Activated T-helper 1 cell treated with anti-CD3 and anti-CD28 coated beads, Interleukin-2, amount 50 U/mL, for 16 hours (primary cell): ENCODE measurements at places on chromosomes 2 and 18.

DNA sequence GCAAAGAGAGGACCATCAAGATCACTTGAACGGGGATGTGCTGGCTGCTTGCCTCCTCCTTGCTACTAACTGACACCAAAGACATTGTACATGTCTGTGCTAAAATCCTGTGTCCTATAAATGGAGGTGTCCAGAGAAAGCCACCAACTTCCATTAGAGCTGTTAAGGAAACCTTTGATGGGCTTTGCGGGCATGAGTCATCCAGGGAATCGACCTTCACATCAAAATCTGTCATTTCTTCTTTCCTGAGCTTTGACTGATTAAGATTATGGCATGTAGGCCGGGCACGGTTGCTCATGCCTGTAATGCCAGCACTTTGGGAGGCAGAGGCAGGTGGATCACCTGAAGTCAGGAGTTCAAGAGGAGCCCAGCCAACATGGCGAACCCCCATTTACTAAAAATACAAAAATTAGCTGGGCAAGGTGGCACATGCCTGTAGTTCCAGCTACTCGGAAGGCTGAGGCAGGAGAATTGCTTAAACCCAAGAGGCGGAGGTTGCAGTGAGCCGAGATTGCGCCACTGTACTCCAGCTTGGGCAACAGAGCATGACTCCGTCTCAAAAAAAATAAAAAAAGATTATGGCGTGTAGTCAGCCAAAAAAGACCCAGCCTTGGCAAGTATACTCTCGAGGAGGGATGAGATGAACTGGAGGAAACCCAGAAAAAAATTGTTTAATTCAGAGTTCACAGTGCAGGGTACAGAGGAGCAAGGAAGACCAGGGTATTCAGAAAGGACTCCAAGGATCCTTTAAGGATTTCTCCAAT lies 115.8 kb downstream of the CABLES1 start:
- no peak for DNase-seq

GRCh38 chr2:196403471-196403870 lies 232.1 kb upstream of the STK17B start:
- no peak for DNase-seq

DNA sequence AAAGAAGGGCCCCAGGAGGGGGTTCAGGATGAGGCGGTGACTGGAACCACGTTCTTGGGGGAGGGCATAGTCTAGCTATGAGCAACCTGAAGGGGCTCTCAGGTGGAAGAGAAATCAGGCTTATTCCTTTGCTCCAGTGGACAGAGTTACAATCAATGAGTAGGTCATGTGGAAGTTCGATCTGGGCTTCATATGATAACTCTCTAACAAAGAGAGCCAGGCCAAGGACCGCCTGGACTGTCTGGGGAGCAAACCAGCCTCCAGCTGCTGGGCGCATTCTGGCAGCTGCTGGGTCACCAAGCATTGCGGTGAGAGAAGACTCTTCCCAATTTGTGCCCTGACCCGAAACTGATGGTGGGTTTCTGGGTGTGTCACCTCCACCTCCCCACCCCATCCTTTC lies 180.3 kb upstream of the SMAD2 start:
- DNase-seq: no peak

DNA sequence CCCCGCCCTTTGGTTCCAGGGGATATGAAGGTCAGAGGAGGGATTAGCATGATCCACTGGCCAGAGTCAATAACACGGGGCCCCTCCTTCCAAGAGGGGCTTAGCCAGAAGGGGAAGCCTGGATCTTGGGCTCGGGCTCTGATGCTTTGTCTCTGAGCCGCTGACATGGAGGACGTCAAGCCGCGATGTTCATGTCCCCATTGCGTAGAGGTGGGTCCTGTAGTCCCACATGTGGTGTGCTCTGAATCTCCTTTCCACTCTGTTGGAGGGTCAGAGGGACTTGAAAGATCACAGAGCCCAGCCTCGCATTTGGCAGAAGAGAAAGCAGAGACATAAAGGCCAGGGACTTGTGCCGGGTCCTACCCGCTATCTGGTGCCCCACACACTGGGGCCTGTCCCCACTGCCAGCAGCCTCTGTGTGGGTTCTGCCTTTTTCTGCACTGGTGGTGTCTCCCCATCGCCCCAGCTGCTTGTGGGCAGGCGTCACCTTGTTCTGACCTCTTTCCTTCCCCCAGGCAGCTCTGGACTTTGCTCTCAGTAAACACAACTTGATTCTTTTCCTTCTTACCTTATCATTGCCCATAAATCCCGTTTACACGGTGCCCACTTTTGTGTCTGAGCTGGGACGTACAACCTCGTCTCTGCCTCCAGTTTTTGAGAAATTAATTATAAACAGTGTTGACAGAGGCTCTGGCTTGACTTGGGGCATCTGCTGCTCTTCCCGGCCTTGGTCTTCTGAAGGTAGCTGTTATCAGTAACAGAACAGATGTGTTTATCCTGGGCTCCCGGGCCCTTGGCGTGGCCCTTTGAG lies 48.8 kb downstream of the SH3BP4 start:
- no peak for DNase-seq

GRCh38 chr2:227031379-227031778 lies 132.6 kb downstream of the COL4A4 start:
- no peak for DNase-seq

GRCh38 chr2:161045726-161046125 lies 114.5 kb upstream of the TANK start:
- DNase-seq: no peak

DNA sequence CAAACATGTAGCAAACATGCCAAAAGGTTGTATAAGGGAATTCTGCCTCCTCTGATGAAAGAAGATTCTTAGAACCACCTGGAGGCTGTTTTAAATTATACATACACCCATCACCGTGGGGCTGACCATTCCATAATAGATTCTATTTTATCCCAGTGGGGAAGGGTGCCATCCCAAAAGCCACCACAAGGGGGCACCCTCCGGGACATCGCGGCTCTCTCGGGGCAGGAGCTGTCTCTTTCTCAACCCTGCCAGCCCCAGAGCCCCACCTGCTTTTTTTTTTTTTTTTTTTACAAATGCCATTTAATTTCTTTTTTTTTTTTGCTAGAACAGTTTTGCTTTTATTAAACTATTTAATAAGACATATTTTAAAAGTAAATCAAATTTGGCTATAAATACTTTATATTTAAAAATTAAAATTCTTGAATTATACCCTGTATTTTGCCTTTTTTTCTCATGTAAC lies 8.6 kb upstream of the MTCL1 start:
- DNase-seq: peak; percentile 63

DNA sequence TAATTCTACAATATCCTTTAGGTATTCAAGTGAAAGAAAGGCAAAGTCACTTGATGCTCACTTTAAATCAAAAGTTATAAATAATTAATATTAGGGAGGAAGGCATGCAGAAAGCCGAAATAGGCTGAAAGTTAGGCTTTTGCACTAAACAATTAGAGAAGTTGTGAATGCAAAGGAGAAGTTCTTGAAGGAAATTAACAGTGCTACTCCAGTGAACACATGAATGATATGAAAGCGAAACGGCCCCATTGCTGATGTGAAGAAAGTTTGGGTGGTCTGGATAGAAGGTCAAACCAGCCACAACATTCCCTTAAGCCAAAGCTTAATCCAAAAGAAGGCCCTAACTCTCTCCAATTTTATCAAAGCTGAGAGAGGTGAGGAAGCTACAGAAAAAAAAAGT lies 103.1 kb upstream of the CXCR4 start:
- no peak for DNase-seq

GRCh38 chr2:231866450-231866849 lies 59.7 kb downstream of the NPPC start:
- DNase-seq: no peak

- DNase-seq: no peak
Observed at GRCh38 chr18:28855524-28855923, 678.6 kb upstream of the CDH2 start.

- no peak for DNase-seq
Observed at GRCh38 chr2:71928734-71929481, 218.8 kb downstream of the CYP26B1 start.

- peak; percentile 47 for DNase-seq
Observed at GRCh38 chr2:218406949-218407618, 7.4 kb downstream of the CTDSP1 start.

DNA sequence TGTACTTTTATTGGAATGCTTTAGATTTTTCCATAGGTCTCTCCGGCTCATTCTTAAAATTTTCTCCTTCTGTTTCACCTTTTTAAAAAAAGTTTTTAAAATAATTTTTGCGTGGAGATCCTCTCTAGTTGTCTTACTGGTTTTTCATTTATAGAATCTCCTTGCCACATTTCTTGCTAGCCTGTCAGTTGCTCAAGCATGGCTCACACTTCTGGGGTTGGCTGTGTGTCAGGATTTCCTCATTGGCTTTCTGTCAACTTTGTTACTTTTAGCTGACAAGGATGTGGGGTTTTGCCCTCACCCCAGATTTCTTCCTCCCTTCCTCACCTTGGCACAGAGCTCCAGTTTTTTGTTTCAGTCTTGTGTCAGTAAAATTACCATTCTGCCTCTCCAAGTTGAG lies 124.6 kb downstream of the ZNF407 start:
- no peak for DNase-seq

GRCh38 chr2:62741954-62742722 lies 36.6 kb downstream of the EHBP1 start:
- no peak for DNase-seq

GRCh38 chr2:83055376-83056010 lies 1403.6 kb downstream of the SUCLG1 start:
- no peak for DNase-seq

- DNase-seq: no peak
Observed at GRCh38 chr2:236215196-236215595, 47.0 kb upstream of the GBX2 start.

DNA sequence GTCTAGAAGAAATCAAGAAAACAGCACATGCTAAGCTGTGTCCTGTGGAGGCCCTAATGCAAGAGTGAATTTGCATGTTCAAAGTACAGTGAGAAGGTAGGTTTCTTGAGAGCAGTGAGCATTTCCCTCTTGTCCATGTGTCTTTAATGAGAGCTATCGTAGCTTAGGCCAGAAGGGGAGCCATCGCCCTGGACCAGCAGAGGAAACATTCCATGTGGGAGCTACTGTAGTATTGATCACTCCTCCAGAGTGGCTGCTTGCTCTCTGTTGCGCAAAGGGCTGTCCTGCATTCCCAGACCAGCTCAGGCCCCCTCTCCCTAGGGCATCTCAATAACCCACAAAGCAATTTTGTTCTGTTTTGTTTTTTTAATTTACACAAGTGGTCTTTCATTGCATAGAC lies 950.1 kb downstream of the CNTNAP5 start:
- DNase-seq: no peak

GRCh38 chr18:25650201-25650941 lies 298.4 kb upstream of the ZNF521 start:
- DNase-seq: no peak

DNA sequence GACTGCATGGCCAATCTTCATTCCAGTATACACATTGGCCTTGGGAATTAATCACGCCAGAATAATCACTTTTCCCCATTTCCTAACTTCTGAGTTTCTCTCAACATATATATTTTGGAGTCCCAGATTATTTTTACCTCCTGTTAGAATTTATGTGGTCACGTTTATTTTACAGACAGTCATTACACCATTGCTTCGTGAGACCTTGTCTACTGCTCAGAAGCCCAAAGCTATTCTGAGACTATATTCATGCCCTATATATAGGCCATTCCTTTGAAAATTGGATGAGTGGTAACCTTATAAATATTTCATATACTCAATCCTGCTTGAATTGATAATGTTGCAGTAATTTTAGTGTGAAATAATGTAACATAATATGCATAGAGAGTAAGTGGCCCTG lies 610.0 kb upstream of the CDH2 start:
- DNase-seq: no peak

- no peak for DNase-seq
Observed at GRCh38 chr2:46899053-46899452, 16.6 kb downstream of the MCFD2 start.

DNA sequence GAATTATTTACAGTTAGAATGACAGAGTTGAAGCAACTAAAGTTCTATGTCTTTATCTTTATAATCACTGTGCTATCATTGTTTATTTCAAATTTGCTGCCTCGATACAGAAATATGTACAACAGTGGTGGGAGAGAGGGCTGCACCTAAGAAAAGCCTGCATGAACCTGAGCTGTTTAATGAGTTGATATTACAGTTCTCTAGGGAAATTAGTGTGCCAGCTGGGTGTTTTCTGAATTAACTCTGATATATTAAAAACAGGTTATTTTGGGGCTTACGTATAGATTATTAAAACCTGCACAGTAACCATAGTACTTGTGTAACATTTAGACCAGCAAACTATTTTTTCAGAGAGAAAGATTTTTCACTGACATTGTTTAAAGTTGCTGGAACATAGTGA lies 750.5 kb upstream of the DDX18 start:
- DNase-seq: no peak

DNA sequence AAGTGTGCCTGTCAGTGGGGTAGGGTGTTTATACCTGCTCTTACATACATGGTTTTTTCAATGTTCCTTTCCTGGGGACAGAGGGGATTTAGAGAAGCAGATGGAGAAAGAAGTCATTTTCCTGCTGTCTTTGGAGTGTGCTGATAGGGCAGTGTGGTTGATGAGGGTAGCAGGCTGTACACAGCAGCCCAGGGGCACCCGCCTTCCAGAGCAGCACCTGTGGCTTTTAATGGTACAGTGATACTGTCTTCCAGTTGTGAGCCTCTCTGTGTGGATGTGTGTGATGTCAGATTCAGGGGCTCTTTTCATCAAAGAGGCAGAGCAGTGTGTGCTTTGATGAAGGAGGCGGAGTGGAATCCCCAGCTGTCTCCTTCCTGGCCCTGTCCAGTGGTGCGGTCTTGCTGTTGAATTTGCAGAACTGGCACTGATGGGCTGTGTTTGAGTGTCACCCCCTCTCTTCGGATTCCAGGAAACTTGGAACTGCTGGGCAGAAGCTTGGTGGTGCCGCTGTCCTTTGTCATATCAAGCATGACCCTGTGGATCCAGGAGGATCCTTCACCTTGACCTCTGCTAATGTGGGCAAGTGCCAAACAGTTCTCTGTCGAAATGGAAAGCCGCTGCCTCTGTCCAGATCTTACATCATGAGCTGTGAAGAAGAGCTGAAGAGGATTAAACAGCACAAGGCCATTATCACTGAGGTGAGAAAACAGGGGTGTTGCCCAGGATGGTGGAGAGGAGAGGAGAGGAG lies 259.8 kb downstream of the PHLPP1 start:
- DNase-seq: no peak

- peak; percentile 58 for DNase-seq
Observed at GRCh38 chr2:28621172-28622100, 125.6 kb downstream of the PLB1 start.

GRCh38 chr18:75248426-75249174 lies 38.0 kb downstream of the TSHZ1 start:
- DNase-seq: no peak

- no peak for DNase-seq
Observed at GRCh38 chr2:68857855-68858456, 13.2 kb downstream of the BMP10 start.

DNA sequence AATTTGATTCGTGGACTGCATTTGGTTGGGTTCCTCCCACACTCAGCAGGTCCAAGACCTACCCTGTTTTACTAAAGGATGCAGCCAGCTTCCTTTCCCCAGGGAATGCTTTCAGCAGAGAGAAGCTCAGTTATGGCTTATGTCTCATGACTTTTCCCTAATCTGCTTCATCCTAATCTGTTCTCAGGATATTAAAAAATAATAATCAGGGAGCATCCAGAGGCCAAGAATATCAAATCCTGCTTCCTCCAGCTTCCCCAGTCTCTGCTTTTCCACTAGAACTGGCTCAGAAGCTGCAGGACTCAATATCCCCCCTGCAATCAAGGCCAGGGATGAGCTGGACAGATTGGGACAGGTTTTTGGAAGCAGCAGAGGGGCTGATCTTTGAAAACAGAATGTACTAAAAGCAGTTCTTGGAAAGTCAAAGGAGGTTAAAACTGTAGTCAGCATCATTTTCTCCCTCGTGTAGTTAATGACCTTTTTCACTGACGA lies 326.9 kb upstream of the TNP1 start:
- DNase-seq: no peak

GRCh38 chr2:23122681-23123215 lies 262.2 kb upstream of the KLHL29 start:
- DNase-seq: no peak
